GF-D8 (cell line): ENCODE measurements at places on chromosomes 1 and 21.

GRCh38 chr1:30378003-30378596 lies 345.3 kb downstream of the MATN1 start:
- DNase-seq = no peak

GRCh38 chr1:44120398-44120949 lies 1.9 kb downstream of the KLF17 start:
- no peak for DNase-seq

DNA sequence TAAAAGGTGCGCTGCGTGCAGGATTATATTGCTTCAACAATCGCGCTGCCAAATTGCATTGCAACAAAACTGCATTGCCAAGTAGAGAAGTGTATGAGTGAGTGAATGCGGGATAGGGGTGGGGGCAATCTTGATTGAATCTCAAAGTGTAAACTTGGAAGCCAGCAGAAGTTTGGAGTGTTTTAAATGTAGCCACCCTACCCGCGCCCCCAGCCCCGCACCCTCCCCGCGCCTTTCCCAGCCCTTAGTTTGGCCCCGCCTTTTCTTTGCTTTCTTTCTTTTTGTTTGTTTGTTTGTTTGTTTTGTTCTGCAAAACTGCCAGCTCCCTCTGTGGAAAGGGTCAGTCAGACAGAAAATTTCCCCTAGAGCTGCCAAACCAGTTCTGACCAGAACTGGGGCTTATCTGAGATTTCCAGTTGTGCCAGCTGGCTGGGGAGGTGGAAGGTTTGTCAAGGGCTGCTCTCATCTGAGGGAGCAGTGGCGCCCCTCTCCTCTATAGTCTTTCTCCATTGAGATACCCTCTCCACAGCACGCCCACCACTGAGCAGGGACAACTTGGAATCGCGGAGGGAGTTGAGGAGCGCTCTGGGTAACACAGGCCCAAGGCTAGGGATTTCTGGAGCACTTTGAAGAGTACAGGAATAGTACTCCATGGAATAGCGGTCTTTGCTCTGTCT lies 666 bp upstream of the BEND5 start:
- no peak for DNase-seq

- peak; percentile 2 for DNase-seq
These were observed 173.3 kb downstream of the CAMTA1 start for GRCh38 chr1:6958407-6959030.
